Liver (tissue), 10 donors: ENCODE measurements at places on chromosomes 3 and 15. TPM values are rescaled to one million over a fixed set of nuclear protein-coding genes. Genes with fewer than 3 reads are reported as not detected.

CALML4 gene
- polyA plus RNA-seq: 3.6 TPM

DNA sequence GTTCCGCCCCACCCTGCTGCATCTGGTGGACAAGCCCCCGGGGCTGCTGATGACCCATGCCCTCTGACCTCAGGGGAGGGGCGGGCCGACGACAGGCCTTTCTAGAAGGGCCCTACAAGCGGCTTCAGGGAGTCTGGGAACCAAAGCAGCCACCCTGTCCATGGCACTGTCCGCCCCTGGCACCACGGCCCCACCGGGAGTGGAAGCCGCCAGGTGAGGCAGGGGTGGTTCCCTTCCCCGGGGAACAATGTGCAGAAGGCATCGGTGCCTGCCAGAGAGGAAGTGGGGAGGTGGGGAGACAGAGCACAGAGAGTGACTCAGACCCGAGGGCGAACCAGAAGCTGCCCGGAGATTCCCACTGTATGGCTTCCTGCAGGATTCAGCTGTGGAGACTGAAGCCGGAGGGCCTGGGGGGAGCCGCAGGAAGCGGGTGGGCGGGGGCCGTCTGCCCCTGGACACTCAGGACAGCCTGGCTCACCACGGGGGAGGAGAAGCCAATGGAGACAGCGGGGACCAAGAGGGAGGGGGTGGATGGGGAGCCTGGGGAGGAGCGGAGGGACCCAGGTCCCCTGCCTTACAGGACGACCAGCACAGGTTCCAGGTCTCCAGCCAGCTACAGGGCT, 134.0 kb downstream of the TPRA1 start:
- no peak for DNase-seq
- H3K27me3 ChIP-seq: no peaks in the 10 kb centered on the region
- no peak overlapping the region for H3K4me3 ChIP-seq
- no peaks in the 10 kb centered on the region for H3K36me3 ChIP-seq
- H3K4me1 ChIP-seq: peaks cover 10% of the 10 kb centered on the region

PFKFB4 gene
- 0.46 TPM for polyA plus RNA-seq

DNA sequence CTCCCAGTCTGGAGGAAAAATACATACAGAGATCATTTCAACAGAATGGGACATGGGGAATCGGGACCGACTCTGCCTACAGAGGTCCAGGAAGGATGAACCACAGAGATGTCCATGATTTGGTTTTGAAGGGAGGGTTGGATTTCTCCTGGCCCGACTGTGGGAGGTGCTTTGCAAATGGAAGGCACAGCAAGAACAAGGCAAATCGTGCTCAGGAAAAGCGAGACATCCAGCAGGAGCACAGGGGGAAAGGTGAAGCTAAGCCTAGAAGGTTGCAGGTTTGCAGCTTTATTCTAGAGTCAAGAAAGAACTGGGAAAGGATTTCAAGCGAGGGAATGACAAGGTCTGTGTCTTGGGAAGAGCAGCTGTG, 181.9 kb downstream of the OPA1 start:
- no peaks in the 10 kb centered on the region for H3K27me3 ChIP-seq
- H3K36me3 ChIP-seq: no peaks in the 10 kb centered on the region
- no peak for DNase-seq
- H3K4me1 ChIP-seq: no peaks in the 10 kb centered on the region

SKOR1 gene
- 0.02 TPM for polyA plus RNA-seq

- H3K27ac ChIP-seq: peak overlapping the region; percentile 71
- H3K27me3 ChIP-seq: no peaks in the 10 kb centered on the region
- peaks cover 43% of the 10 kb centered on the region for H3K4me1 ChIP-seq
- H3K36me3 ChIP-seq: no peaks in the 10 kb centered on the region
- DNase-seq: no peak
- no peak overlapping the region for H3K4me3 ChIP-seq
Observed at GRCh38 chr15:101458158-101458900, 31.2 kb downstream of the PCSK6 start.

DTWD1 gene
- 8.9 TPM for polyA plus RNA-seq

MUC4 gene
- not detected for polyA plus RNA-seq

- no peaks in the 10 kb centered on the region for H3K4me1 ChIP-seq
- no peak for DNase-seq
- H3K27ac ChIP-seq: no peak overlapping the region
- H3K4me3 ChIP-seq: no peak overlapping the region
Observed at GRCh38 chr3:22960105-22960984, 242.8 kb upstream of the UBE2E2 start.

ITIH1 gene
- polyA plus RNA-seq: 1,193 TPM

SOX14 gene
- polyA plus RNA-seq: not detected

DNA sequence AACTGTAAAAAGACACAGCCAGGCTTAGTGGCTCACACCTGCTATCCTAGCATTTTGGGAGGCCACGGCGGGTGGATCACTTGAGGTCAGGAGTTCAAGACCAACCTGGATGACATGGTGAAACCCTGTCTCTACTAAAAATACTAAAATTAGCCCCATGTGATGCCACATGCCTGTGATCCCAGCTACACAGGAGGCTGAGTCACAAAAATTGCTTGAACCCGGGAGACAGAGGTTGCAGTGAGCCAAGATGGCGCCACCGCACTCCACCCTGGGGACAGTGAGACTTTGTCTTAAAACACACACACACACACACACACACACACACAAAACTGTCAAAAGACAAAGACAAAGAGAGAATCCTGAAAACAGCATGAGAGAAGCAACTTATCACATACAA, 18.0 kb downstream of the SPCS1 start:
- no peaks in the 10 kb centered on the region for H3K4me1 ChIP-seq
- H3K36me3 ChIP-seq: peaks cover 2% of the 10 kb centered on the region
- peak overlapping the region; percentile 41 for H3K27ac ChIP-seq
- no peaks in the 10 kb centered on the region for H3K27me3 ChIP-seq

GRCh38 chr3:43102773-43103480, 3.0 kb downstream of the POMGNT2 start:
- no peak overlapping the region for H3K4me3 ChIP-seq
- H3K27me3 ChIP-seq: no peaks in the 10 kb centered on the region
- no peak overlapping the region for H3K27ac ChIP-seq
- H3K4me1 ChIP-seq: peaks cover 5% of the 10 kb centered on the region
- H3K36me3 ChIP-seq: no peaks in the 10 kb centered on the region
- DNase-seq: no peak

- DNase-seq: no peak
- H3K27ac ChIP-seq: no peak overlapping the region
- no peaks in the 10 kb centered on the region for H3K36me3 ChIP-seq
- no peaks in the 10 kb centered on the region for H3K4me1 ChIP-seq
- H3K27me3 ChIP-seq: no peaks in the 10 kb centered on the region
Observed at GRCh38 chr15:94793641-94794040, 562.3 kb downstream of the MCTP2 start.

DNA sequence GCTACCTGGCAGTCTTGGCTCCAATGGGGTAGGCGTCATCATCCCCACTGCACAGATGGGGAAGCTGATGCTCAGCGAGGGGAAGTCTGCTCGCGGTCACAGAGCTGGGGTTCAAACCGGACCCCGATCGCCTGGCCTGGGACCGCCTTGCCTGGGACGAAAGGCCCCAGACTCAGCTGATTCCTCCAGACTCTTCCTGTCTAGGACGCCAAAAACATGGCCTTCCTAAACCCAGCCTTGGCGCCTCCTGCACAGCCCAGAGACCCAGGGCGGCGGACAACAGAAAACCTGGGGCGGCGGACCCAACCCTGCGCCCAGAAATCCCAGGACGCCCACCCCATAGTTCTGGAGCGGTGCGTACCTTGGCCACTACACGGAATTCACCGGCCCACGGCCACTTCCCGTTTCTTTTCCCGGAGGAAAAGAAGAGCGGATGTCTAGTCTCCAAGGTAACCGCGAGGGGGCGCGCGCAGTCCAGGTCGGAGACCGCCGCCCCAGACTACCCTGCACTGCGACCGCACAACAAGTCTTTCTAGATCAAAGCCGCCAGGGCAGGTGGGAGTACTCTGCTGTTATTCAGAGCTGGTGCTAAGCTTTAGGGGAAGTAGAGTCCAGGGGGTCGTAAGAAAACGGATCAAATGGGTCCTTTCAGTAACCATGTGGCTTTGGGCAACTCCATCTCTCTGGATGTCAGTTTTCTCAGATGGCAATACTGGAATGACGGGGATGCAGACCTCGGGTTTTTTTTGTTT, 4.9 kb upstream of the IL17RD start:
- no peaks in the 10 kb centered on the region for H3K4me1 ChIP-seq
- H3K36me3 ChIP-seq: no peaks in the 10 kb centered on the region
- peaks cover 3% of the 10 kb centered on the region for H3K27me3 ChIP-seq
- peak; percentile 76 for DNase-seq
- peak overlapping the region; percentile 66 for H3K4me3 ChIP-seq

ZNF80 gene
- not detected for polyA plus RNA-seq

- no peak overlapping the region for H3K4me3 ChIP-seq
- no peaks in the 10 kb centered on the region for H3K27me3 ChIP-seq
- no peak overlapping the region for H3K27ac ChIP-seq
Observed at GRCh38 chr3:195839260-195840010, 27.7 kb upstream of the MUC4 start.

THAP10 gene
- polyA plus RNA-seq: 0.76 TPM

IMPG2 gene
- not detected for polyA plus RNA-seq

SUCNR1 gene
- polyA plus RNA-seq: 1.6 TPM

- H3K4me3 ChIP-seq: no peak overlapping the region
- no peaks in the 10 kb centered on the region for H3K27me3 ChIP-seq
- no peak overlapping the region for H3K27ac ChIP-seq
- H3K4me1 ChIP-seq: no peaks in the 10 kb centered on the region
- H3K36me3 ChIP-seq: no peaks in the 10 kb centered on the region
Observed at GRCh38 chr15:38065721-38066345, 131.4 kb downstream of the TMCO5A start.

DNA sequence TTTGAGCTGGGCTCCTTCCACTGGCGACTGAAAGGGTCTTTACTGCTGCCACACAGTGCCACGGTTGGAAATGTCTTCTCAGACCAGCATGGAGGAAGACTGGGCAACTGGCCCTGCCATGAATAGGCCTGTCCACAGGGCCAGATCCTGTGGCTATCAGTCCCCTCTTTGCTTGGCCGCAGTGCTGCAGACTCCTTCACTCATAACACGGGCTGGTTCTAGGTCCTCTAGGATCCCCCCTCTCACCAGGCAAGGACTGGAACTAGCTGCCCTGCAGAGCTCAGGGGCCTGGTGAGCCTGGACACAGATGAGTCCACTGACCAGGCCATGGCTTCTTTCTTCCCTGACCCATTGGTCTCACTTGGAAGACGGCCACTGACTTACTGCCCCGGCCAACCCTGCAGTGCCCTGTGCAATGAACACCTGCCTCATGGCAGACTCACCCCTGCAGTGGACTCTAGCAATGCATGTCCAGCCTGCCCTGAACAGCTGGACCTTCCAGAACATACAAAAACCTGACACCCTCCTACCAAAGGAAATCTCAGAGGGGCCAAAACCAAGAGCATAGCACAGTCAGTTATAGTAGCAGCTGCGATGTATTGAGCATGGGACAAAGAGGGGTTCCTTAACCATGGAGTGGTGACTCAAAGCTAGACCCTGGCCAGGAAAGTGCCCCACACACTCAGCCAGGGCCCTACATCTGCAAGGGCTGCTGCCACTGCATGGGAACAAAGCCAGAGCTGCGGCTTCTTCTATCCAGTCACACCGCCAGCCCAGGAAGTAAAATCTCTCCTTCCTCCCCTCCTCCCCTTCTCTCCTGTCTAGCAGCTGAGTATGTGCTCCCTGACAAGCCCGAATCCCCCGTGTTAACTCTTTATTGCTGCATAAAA, 72.1 kb upstream of the ITGA11 start:
- H3K27ac ChIP-seq: no peak overlapping the region
- H3K36me3 ChIP-seq: no peaks in the 10 kb centered on the region
- DNase-seq: peak; percentile 21
- no peaks in the 10 kb centered on the region for H3K4me1 ChIP-seq

- no peak overlapping the region for H3K27ac ChIP-seq
- DNase-seq: no peak
- no peaks in the 10 kb centered on the region for H3K36me3 ChIP-seq
- no peaks in the 10 kb centered on the region for H3K27me3 ChIP-seq
- no peaks in the 10 kb centered on the region for H3K4me1 ChIP-seq
Observed at GRCh38 chr15:83323296-83323711, 38.8 kb upstream of the BNC1 start.

DNA sequence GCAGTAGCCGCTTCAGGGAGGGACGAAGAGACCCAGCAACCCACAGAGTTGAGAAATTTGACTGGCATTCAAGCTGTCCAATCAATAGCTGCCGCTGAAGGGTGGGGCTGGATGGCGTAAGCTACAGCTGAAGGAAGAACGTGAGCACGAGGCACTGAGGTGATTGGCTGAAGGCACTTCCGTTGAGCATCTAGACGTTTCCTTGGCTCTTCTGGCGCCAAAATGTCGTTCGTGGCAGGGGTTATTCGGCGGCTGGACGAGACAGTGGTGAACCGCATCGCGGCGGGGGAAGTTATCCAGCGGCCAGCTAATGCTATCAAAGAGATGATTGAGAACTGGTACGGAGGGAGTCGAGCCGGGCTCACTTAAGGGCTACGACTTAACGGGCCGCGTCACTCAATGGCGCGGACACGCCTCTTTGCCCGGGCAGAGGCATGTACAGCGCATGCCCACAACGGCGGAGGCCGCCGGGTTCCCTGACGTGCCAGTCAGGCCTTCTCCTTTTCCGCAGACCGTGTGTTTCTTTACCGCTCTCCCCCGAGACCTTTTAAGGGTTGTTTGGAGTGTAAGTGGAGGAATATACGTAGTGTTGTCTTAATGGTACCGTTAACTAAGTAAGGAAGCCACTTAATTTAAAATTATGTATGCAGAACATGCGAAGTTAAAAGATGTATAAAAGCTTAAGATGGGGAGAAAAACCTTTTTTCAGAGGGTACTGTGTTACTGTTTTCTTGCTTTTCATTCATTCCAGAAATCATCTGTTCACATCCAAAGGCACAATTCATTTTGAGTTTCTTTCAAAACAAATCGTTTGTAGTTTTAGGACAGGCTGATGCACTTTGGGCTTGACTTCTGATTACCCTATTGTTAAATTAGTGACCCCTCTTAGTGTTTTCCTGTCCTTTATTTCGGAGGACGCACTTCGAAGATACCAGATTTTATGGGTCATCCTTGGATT, at the start of gene MLH1:
TSS of gene MLH1 (plus strand) at position 193 of the 958 bp plus-strand sequence. CDS start at position 223, 30 bp downstream.
- H3K4me1 ChIP-seq: peaks cover 27% of the 10 kb centered on the region
- H3K36me3 ChIP-seq: peaks cover 14% of the 10 kb centered on the region
- DNase-seq: peak; percentile 99
- no peaks in the 10 kb centered on the region for H3K27me3 ChIP-seq
